ENCODE measurements at places on chromosomes 1 and 21.

GRCh38 chr1:27102707-27103468 lies 52.0 kb downstream of the SLC9A1 start:
- DNase-seq, result peak; percentile 78

DNA sequence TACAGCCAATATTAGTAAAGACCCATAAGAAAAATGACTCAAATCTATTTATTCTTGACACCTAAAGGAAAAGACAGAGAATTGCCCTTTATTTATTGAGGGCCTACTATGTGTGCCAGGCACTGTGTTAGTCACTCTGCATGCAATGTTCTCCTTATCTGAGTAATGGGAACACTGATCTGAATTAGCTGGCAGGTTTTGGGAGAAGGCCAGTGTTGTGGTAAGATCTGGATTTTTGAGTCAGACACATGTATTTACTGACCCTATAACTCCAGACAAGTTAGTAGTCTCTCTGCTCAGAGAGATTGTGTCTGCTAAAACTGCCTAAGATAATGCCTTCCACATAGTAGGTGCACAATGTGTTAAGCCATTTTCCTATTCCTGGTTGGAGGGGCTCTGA lies 17.3 kb downstream of the LCE4A start:
- no peak for DNase-seq

DNA sequence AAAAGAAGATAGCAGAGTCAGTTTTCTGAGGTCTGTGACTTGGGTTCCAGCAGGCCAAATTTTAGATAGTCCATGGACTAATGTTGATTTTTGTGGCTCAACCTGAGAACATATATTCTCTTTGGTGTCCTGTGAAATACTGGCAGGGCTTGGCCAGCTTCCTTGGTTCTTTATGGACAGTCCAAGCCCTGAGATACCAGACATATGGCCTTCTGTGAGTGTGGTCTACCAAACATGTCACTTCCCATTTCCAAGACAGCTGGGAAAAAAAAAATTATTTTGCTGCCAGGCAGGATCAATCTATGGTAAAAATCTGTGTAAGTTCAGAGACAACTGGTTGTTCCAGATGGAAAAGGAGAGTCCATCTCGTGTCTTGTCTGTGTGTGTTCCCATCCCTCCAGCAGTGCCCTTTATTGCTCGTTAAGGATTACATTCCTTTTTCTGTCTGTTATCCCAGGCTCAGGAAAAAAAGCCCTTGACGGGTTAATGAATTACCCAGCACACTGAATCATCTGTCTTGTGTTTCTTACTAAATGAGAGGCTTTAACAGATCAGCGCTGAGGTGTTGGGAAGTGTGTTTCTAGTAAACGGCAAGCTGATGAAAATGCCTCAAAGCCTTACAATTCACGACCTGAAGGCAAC lies 33.4 kb upstream of the XPR1 start:
- DNase-seq, result no peak

- no peak for DNase-seq
Measured at GRCh38 chr1:14604414-14604813, 5.9 kb downstream of the KAZN start.

DNA sequence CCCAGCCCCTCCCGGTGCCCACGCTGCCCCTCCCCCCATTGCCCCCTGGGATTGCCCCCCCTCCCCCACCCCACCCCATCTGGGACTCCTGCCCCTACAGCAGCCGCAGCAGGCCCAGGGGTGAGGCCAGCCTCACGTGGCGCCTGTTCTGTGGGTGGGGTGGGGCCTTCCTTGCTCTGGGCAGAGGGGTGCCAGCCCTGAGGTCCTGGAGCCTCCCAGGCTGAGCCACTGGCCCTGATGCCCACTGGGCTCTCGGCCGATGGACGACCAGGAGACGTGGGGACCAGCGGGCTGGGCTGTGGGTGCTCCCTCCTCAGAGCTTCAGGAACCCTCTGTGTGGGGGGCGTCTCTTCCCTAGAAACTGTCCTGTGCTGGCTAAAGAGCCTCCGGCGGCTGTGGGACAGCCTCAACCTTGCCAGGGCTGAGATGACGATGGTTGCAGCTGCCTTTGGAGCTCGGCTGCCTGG lies 5.8 kb upstream of the C1orf159 start:
- no peak for DNase-seq

- no peak for DNase-seq
Measured at GRCh38 chr1:20921285-20921684, 134.2 kb upstream of the HP1BP3 start.

DNA sequence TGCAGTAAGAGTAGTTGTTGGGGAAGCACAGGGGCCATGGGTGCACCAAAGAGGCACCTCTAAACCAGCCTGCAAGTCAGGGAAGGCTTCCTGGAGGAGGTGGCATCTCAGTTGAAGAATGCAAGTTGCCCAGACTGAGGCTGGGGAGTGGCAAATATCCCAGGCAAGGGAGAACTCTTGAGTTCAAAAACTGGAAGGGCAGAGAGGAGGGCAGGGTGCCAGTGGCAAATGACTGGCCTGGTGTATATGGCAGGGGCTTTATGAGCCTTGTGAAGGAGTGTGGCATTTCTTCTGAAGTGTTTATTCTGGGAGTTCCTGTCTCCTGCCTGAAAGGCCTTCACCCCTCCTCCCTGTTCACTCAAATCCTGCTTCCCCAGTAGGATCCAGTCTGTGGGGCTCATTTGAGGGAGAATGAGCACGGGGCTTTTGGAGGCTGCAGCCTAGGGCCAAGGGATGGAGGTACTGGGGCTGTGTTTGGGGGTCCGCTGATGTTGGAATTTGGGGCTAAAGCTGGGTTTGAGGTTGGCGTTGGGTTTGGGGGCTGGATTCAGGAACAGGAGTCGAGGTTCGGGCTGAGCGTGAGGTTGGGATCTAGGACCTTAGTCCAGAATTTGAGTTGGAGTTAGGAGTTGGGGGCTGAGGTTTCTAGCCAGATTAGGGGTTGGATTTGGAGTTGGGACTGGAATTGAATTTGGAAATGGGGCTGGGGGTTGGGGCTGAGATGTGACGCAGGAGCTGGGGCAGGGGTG lies at the start of gene TMEM125:
Gene TMEM125 (plus strand): TSS at position 357 of the 749 bp plus-strand sequence. CDS start 2,740 bp downstream, outside the sequence.
- no peak for DNase-seq

DNA sequence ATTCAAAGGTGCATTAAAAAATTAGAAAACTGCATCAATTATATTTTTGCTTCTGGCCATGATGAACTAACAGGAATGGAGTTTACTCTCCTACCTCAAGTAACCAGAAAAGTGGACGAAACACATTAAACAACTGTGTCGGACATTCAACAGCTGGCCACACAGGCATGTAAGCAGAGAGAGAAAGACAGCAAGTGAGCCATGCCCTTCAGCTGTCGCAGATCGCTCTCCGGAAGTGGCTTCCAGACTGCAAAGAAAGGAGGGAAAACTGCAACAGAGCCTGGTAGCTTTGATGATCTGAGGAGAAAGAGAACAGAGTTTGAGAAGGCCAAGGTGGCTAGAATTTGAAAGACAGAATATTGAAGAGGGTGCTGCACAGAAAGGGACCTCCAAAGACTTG lies 557.2 kb downstream of the MATN1 start:
- no peak for DNase-seq

- DNase-seq, result no peak
Measured at GRCh38 chr1:244952940-244953339, 88.6 kb upstream of the HNRNPU start.

DNA sequence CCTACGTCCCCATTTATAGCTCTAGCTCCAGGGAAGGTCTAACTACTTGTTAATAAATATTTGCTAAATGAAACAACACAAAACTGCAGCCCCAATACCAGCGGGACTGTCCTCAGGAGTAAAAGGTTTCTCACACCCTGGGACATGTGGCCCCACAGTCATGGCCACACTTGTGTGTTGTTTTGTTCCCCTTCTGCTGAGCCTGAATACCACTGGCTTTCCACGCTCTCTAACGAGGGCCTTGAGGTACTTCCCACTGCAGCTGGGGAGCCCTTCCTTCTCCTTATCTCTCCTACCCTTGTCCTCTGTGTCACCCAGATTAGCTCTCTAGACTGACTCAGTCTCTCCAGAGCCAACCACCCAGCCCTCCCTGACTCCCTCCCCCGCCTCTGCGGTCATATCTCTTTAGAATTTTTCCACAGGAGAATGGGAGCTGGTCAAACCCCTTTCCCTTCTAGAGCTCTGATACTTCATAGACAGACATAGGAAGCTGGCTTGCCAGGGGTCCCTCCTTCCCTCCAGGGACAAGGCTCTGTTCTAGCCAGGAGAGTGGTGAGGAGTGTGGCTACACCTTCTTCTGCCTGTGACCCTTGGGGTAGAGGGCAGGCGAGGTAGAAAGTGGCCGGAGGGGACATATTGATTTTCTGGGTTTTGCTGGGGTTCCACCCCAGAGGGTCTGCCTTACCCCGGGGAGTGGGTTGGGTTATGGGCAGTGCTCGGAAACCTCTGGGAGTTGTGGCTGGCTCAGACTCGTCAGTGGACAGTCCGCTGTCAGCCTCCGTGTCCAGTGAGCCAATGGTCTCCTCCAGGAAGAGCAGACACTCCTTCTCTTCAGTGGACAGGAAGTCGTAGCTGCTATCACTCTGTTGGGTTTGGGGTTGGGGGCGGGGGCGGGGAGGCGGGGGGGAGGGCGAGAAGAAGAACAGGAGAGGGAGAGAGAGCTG lies 8.1 kb downstream of the C1orf116 start:
- peak; percentile 35 for DNase-seq

GRCh38 chr1:91846007-91846638 lies 39.8 kb downstream of the TGFBR3 start:
- peak; percentile 53 for DNase-seq

DNA sequence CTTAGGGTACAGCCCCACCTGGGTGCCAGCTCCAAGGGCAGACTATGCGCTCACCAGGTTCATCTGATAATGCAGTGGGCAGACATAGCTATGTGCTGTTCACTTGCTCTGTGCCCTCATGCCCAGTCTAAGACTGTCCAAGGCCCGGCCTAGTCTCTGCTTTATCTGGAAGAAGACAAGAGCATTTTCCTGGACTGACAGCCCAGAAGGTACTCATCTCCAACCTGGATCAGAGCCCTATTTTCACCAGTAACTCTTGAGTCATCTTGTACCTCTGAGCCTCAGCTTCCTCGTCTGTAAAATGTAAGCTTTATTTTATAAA lies 28.5 kb upstream of the LRRC8C start:
- DNase-seq, result no peak

DNA sequence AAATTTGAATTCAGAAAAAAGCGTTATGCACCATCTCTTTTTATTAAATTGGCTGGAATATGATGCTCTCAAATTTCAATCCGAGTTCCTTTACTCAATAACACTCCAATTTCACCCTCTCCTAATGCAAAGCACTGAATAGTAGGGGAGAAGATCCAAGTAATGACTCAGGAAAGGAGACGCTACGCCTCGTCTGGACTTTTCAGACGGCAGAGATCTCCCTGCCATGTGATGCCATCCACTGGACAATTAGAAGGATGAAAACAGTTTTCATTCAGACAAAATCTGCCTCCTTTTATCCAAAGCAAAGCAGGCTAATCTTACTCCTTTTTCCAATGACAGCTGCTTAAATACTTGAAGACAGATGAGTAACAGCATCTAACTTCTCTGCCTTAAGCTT lies 242.4 kb upstream of the GREM2 start:
- no peak for DNase-seq

GRCh38 chr1:69533343-69533742 lies 34.4 kb upstream of the LRRC7 start:
- DNase-seq, result no peak

GRCh38 chr21:21163904-21164303 lies 165.7 kb downstream of the NCAM2 start:
- peak; percentile 37 for DNase-seq

GRCh38 chr1:107689159-107689558 lies 275.8 kb downstream of the VAV3 start:
- DNase-seq, result no peak

Measured in left cardiac atrium (tissue), 4 donors.